ENCODE measurements at places on chromosomes 16 and 17. TPM values are rescaled to one million over a fixed set of nuclear protein-coding genes. Genes with fewer than 3 reads are reported as not detected.

DNA sequence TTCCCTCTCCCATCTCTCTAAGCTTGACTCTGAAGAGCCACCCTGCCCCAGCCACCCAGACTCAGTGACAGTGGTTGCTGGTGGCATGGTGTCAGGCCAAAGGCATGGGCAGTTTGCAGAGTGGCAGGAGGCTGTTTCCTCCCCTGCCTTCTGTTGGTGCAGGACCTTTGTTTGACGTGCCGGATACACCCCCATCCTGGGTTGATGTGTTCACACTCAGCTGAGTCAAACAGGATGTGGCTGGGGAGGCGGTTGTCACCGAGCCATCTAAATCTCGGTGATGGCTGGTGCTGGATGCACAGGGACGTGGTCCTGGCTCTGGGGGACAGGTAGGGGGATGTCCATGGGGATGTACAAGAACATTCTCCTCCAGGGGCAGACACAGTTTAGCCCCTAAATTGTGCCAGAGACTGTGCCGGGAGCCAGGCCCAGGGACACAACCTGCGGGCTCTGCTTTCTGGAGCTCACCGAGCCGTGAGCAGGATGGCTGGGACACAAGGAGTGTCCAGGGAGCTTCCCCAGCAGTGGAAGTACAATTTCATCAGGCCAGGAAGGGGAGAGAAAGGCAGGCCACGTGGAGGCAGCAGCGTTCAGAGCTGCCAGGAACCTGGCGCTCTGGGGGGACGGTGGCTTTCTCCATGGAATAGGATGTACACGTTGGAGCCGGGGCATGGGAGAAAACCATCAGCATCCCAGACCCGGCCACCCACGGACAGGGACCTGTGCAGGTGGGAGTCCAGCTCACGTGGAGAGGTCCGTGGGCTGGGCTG, 264.2 kb downstream of the SEC14L1 start:
- peaks cover 8% of the 10 kb centered on the region for H3K36me3 ChIP-seq
- no peak for DNase-seq
- peaks cover 27% of the 10 kb centered on the region for H3K4me1 ChIP-seq
- peak overlapping the region; percentile 13 for H3K27ac ChIP-seq
- no peaks in the 10 kb centered on the region for H3K27me3 ChIP-seq

DNA sequence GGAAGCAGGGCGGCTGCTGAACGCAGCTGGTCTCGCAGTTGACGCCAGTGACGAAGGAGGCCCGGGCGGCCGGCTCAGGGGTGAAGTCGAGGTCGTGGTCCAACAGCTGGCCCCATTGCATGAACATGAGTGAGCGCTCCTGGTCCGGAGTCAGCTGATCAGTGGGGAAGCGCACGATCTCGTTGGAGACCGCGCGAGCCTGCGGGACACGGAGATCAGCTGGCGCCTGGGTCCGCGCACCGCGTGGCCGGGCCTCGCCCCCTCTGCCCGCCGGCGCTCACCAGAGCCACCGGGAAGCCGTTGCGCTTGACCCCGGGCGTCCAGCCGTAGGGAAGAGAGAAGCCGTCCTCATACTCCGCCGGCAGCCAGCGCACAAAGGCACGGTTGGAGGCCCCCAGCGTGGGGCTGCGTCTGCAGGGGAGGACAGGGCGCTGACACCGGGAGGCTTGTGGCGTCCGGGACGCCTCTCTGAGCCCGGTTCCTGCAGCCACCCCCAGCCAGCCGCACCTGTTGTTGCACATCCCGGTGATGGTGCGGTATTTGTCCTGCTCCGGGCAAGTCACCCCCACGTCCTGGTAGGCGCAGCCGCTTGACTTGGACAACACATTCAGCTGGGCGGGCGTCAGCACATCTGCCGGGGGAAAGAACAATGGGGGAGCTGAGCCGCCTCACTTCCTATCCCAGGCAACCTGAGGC, 1.6 kb downstream of the MPO start:
- H3K4me1 ChIP-seq, result no peaks in the 10 kb centered on the region
- no peak overlapping the region for H3K27ac ChIP-seq
- H3K27me3 ChIP-seq, result peaks cover 2% of the 10 kb centered on the region
- no peak overlapping the region for H3K4me3 ChIP-seq
- peak; percentile 27 for DNase-seq
- no peaks in the 10 kb centered on the region for H3K36me3 ChIP-seq

GRCh38 chr16:88743693-88744576, 37.6 kb downstream of the CTU2 start:
- no peak overlapping the region for H3K27ac ChIP-seq
- no peaks in the 10 kb centered on the region for H3K36me3 ChIP-seq
- H3K4me1 ChIP-seq, result no peaks in the 10 kb centered on the region

- no peaks in the 10 kb centered on the region for H3K36me3 ChIP-seq
- H3K27me3 ChIP-seq, result no peaks in the 10 kb centered on the region
- no peak for DNase-seq
- H3K27ac ChIP-seq, result no peak overlapping the region
Observed at GRCh38 chr16:17215936-17216335, 254.8 kb downstream of the XYLT1 start.

CLDN7 gene
- 135 TPM for total RNA-seq

KRTAP9-4 gene
- not detected for total RNA-seq
